ENCODE measurements at places on chromosomes 4 and X. TPM values are rescaled to one million over a fixed set of nuclear protein-coding genes. Genes with fewer than 3 reads are reported as not detected.

HTN1 gene
- not detected for total RNA-seq

FABP2 gene
- not detected for total RNA-seq

RXFP1 gene
- total RNA-seq = not detected

PTCHD1 gene
- not detected for total RNA-seq

ARHGAP36 gene
- total RNA-seq = not detected

GC gene
- not detected for total RNA-seq

SAGE1 gene
- not detected for total RNA-seq

HTRA3 gene
- total RNA-seq = not detected

P2RY4 gene
- total RNA-seq = 0.20 TPM

STOX2 gene
- total RNA-seq = not detected

HMX1 gene
- total RNA-seq = not detected

ADRA2C gene
- total RNA-seq = not detected

PPM1K gene
- total RNA-seq = 71.0 TPM

SLIT2 gene
- total RNA-seq = not detected

RHOXF2B gene
- not detected for total RNA-seq

POF1B gene
- total RNA-seq = 0.17 TPM

UGT2B11 gene
- not detected for total RNA-seq

ADH1A gene
- not detected for total RNA-seq

UGT8 gene
- total RNA-seq = 0.11 TPM

CTAG1A gene
- total RNA-seq = not detected

TENM3 gene
- total RNA-seq = not detected

ALB gene
- 0.63 TPM for total RNA-seq

F9 gene
- not detected for total RNA-seq

SPANXB1 gene
- total RNA-seq = not detected

SPIN2A gene
- total RNA-seq = 0.49 TPM

MAGEB2 gene
- total RNA-seq = not detected

CSAG3 gene
- total RNA-seq = not detected

MAGEA2 gene
- total RNA-seq = not detected

ADH1B gene
- total RNA-seq = not detected

AFP gene
- total RNA-seq = not detected

FGG gene
- not detected for total RNA-seq

CITED1 gene
- 0.52 TPM for total RNA-seq

RBMXL3 gene
- not detected for total RNA-seq

AWAT2 gene
- total RNA-seq = not detected

FTHL17 gene
- total RNA-seq = not detected

CNKSR2 gene
- 14.4 TPM for total RNA-seq

COX18 gene
- 5.2 TPM for total RNA-seq

RAI2 gene
- total RNA-seq = 2.0 TPM

CT55 gene
- total RNA-seq = not detected

HMGN5 gene
- total RNA-seq = 1.0 TPM

MGARP gene
- not detected for total RNA-seq

RAB40A gene
- total RNA-seq = not detected

PAGE2 gene
- not detected for total RNA-seq

RNF113A gene
- 33.5 TPM for total RNA-seq

MAGEA2B gene
- not detected for total RNA-seq

CLDN22 gene
- not detected for total RNA-seq

STK32B gene
- not detected for total RNA-seq

TXK gene
- 67.0 TPM for total RNA-seq

SYP gene
- total RNA-seq = 0.69 TPM

CLGN gene
- not detected for total RNA-seq

All from CD4-positive, alpha-beta T cell (primary cell).